Amygdala (tissue), 56 donors: ENCODE measurements at places on chromosomes 1 and 21.

DNA sequence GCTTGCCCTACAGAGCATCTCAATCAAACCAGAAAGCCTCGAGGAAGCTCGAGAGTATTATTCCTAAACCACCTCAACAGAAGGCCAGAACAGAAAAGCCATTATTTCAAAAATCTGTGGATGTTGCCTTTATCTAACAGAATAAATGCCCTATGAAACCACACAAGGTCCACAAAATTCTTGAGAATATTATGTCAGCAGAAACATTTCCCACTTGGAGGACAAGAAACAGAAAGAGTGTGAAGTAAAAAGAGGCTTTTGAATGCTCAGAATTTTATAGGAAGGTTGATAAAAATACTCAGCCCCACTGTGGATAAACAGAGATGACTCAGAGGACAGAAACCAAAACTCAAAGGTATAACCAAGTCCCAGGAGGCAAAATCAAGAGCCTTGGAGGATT is 146.4 kb upstream of the LRRC7 start:
- no peak for DNase-seq

GRCh38 chr1:237891266-237891665 is 544 bp upstream of the ZP4 start:
- DNase-seq = no peak

DNA sequence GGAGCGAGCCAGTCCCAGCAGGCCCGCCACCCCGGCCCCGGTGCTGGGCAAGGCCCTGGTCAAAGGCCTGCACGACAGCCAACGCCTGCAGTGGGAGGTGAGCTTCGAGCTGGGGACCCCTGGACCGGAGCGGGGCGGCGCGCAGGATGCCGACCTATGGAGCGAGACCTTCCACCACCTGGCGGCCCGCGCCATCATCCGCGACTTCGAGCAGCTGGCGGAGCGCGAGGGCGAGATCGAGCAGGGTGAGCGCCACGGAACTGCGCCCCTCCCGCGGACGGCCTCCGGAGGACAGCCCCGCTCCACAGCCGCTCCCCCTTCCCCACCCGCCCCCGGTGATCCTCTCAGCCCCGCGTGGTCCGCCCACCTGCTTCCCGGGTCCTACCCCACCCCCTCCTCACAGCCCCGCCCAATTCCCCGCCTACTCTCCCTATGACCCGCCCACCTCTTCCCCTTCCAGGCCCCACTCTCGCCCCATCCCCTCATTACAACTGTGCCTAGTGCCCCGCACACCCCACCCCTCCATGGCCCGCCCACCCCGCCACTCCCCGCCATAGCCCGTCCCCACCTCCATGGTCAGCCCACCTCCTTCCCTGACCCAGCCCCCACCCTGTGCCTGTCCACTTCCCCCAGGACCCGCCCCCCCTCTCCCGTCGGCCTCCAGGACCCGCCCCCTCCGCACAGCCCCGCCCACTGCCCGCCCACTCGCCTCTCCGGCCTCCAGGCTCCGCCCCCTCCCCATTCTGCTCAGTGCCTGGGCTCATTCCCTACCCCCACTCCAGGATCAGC is 52.7 kb downstream of the VWA5B1 start:
- DNase-seq = no peak

DNA sequence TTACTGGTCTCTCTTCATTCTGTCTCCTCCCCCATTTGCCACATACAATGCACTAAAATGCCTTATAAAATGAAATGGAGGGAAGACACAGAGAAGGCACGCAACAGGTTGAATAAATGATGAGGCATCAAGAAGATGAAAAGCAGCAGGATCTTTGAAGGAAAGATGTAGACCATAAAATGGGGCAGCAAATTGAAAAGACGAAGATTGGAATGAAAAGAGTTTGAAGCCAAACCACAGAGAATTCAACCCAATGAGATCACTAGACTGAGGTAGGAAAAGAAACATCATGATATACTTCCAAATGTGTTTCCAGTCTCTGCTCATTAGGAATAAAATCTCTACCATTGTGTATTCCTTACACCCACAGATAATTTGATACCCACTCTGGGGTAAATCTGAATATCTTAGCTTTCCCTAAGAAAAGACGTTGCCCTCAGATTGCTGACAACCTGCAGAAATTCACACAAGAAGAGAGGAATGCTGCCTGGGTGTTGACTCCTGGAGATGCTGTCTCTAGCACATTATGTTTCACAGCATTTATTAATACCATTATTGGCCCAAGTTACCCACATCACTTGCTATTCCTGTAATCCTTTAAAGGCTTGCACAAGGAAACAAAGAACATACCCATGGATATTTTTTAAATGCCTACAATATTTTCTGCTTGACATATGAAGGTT is 230.9 kb downstream of the LTN1 start:
- no peak for DNase-seq

DNA sequence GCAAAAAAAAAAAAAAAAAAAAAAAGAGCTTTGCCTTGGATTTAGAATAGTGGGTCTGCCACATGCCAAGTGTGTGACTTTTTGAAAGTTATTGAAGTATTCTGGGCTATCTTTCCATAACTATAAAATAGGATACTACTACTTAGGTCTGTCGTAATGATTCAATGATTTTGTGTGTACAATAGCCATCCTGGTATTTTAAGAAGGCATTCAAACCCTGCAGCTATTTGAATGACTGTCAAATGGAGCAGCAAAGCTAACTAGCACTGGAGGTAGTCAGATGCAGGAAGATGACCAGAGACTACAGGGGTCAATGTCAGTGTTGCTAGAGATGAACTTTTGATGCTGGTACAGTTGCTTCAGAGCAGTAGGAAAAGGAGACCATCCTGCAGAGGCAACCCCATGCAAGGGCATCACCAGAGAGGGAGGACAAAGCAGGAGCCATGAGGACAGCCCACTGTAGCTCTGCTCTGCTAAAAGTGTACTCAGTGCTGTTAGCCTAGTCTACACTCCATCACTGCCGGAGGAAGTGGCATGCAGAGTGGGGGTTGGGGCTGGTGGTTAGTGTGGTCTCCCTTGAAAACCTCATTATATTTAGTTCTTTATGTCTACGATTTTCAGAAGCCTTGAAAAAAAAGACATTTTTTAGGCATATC is 29.0 kb downstream of the DUSP10 start:
- DNase-seq = no peak

GRCh38 chr1:215878843-215879242 is 311.7 kb downstream of the KCTD3 start:
- no peak for DNase-seq

GRCh38 chr1:52628614-52629324 is 4.2 kb upstream of the SHISAL2A start:
- no peak for DNase-seq

DNA sequence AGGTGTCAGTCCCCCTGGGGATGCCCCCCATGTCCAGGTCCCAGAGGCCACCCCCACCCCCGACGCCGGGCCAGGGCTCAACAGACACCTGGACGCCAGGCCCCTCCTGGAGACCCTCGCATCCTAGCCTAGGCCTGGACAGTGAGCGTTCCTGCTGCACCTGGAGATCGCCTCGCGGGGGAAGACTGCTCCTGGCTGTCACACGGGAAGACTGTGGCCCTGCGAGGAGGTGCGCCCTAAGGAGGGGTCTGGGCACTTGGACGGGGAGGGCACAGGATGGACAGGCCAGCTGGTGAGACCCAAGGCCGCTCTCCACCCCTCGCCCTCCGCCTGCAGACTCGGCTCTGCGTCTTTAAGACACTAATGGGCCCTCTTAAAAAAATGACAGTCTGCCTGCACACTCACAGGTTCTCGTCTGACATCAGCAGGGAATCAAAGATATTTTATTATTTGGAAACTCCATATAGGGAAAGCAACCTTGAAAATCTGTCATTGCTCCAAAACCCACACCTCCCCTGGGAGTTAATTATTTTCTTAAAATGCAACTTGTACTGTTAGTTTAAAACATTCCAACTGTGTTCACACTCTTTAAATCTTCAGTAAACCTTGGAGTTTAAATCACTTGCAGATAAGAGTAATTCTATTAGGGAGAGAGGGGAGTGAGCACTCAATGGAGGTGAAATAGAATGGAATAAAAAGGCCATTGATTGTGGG is 45.6 kb upstream of the ACTRT2 start:
- no peak for DNase-seq

DNA sequence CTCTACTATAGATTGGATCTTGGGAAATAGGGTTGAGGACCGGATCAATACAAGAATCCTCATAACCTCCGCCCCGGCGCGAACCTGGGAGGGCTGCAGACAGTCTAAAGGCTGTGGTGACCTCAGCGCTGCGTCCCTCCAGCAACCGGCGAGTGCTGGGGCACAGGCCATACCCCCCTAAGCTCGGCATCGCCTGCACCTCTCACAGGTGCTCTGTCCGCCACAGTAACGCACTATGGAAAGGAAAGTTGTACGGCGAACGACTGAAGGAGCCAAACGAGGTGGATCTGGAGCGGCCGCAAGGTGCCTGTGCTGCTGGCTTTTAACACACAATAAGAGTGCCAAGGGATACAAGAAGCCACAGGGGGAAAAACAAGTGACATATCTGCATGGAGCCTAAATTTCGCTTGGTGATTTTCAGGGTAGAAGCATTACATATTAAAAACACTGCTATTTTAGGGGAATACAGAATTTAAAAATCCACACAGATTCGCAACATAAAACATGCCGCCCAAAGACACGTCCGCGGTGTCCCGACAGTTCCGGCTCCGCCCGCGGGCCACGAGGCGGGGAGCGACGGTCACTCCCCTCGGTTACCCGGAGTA is 1.4 kb upstream of the RBM15 start:
- DNase-seq = peak; percentile 21

- DNase-seq = no peak
Measured at GRCh38 chr1:161160671-161161145, 1.4 kb downstream of the USP21 start.

GRCh38 chr21:19547951-19548840 is 1144.6 kb upstream of the TMPRSS15 start:
- no peak for DNase-seq

- DNase-seq = no peak
Measured at GRCh38 chr1:226557424-226557823, 8.9 kb downstream of the STUM start.
